ENCODE measurements at places on chromosomes 5 and 9.

DNA sequence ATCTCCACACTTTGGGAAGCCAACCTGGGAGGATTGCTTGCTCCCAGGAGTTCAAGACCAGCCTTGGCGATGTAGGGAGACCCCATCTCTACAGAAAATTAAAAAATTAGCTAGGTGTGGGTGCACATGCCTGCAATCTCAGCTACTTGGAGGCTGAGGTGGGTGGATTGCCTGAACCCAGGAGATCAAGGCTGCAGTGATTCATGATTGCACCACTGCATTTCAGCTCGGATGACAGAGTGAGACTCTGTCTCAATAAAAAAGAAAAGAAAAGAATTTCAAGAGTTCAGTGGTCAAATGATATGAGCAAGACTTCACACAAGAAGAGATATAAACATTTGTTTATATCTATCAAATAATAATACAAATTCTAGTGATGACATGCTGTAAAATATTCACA is 23.0 kb upstream of the MTAP start:
- no peak for DNase-seq

GRCh38 chr9:84969084-84969483 is 299.6 kb downstream of the NTRK2 start:
- DNase-seq, result no peak

DNA sequence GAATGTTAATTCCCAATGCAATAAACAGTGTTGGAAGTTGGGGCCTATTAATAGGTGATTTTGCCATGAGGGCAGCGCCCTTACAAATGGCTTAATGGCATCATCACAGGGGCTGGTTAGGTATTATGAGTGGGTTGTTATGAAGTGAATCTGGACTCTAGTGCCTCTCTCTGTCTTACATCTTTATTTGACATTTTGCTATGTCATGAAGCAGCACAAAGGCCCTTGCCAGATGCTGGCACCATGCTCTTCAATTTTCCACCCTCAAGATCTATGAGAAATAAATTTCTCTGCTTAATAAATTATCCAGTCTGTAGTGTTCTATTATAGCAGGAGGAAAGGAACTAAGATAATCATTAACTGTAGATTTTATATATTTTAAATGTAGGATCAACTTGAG is 1098.7 kb upstream of the NUDT12 start:
- DNase-seq, result no peak

DNA sequence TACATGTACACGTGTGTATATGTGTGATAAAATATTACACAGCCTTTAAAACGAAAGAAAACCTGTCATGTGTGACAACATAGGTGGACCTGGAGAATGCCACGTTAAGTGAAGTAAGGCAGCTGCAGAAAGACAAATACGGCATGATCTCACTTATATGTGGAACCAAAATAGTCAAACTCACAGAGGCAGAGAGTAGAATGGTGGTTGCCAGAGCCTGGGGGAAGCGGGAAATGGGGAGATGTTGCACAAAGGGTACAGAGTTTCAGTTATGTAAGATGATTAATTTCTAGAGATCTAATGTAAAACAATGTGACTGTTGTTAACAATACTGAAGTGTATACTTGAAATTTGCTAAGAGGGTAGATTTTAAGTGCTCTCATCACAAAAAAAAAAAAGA is 34.8 kb downstream of the ADAMTS12 start:
- DNase-seq, result no peak

DNA sequence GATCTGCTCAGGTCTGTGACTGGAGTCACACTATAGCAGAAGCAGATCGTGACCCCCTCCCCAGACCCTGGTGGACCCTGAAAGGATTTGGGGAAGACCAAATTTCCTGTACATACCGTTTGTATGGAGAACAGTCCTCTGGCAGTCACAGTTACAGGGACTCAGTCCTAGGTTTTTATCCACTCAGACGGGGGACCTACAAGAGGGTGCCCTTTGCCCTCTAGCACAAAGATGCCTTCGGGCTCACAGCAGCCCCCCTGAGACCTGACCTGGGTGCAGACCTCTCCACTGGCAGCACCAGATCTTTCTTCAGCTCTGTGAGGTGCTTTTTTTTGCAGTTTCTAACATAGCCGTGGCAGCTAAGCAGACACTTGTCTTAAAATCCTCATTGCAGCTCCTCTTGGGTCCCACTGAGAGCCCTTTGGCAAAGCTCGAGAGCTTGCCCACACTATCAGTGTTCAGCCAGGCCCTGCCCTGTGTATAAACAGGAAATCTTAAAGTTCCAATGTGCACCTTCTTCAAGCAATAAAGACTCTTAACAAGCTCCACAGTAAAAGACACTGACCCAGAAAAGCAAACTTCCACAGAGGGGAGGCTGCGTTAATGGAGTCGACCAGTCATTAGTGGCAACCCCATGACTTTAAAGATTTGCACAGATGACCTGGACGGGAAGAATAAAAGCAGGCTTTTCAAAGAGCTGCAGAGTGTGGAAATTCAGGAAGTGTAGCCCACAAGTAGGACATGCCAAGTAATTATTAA is 71.8 kb upstream of the LHFPL2 start:
- DNase-seq, result no peak

DNA sequence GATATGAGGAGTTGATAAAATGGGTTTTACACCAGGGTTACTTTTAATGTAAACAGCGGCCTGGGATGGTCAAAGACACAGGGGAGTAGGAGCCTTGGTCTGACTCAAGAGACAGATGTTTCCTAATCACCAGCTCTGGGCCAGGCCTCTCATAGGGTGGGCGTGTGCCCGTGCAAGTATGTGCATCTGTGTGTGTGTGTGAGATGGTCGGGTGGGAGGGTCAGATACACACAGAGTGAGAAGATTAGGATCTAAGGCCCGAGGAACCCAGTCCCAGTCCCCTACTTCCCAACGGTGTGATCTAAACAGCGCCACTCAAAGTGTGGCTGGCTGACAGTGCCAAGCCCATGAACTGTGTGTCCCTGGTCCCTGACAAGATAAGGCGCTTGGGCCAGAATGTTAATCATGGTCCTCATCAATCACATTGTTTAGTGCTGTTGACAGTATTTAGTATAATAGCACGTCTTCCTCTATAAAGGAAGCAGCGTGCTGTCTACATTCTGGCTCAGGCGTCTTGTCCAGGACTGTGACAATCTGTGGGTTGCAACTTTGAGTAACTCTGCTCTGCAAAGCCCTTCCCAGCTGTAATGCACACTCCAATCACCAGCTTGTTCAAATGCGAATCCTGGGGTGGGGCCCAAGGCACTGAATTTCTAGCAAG is 173.7 kb downstream of the DAB2IP start:
- DNase-seq, result no peak

DNA sequence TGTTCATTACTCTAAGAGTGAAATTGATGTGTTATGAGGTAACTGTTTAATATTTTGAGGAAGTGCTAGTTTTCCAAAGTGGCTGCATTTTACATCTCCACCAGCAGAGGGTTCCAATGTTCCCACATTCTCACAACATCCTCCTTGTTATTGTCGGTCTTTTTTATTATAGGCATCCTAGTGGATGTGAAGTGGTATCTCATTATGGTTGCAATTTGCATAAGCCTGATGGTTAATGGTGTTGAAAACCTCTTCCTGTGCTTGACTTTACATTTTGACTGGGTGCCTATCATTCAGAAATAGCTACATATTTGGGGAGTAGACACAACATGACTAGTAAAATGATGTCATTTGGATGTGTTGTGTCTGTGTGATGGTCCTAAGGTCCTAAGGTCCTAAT is 143.6 kb downstream of the MRPS30 start:
- DNase-seq, result no peak

- DNase-seq, result no peak
These were observed 56.0 kb downstream of the SLC1A3 start for GRCh38 chr5:36662291-36662851.

GRCh38 chr5:34699155-34700077 is 43.3 kb downstream of the RAI14 start:
- no peak for DNase-seq

DNA sequence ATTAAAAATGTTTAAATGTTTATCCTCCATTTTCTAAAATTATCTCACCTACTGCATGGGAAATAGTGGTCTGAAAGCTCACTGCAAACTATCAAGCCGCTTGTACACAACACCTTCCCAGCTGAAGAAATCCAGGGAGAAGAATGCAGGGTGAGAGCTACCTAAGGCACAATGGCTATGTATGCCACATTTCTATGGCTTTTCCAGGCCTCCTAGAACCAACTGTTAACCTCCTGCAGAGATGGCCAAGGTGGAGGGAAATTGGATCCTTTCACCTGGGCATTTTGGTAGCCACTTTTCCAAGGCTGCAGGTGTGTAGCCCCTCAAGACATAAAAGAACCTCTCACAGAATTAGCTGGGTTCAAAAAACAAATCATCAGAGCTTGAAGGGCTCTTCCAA is 286.4 kb downstream of the EBF1 start:
- no peak for DNase-seq

- DNase-seq, result no peak
These were observed 46.3 kb downstream of the PHAX start for GRCh38 chr5:126647071-126647470.

GRCh38 chr5:59521476-59521875 is 372.1 kb downstream of the PDE4D start:
- DNase-seq, result no peak

DNA sequence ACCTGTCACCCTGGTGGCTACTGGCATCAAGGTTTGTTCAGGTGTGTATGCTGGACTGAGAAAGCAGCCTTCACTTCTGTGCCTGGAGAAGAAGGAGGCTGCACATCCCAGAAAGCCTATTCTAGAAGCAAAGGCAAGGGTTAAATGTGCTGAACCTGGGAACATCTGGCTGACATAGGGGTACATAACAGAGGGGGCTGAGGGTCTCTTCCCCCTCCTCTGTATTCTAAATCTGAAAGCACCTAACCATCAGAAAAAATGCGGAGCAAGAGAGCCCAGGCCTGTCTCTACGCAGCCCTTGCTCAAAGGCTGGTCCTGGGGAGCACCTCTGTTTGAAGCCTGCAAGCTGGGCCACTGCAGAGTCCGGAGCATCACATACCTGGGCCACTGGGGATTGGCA is 53.2 kb upstream of the FSTL4 start:
- no peak for DNase-seq

- no peak for DNase-seq
These were observed 10.1 kb downstream of the TLR4 start for GRCh38 chr9:117714282-117714681.

DNA sequence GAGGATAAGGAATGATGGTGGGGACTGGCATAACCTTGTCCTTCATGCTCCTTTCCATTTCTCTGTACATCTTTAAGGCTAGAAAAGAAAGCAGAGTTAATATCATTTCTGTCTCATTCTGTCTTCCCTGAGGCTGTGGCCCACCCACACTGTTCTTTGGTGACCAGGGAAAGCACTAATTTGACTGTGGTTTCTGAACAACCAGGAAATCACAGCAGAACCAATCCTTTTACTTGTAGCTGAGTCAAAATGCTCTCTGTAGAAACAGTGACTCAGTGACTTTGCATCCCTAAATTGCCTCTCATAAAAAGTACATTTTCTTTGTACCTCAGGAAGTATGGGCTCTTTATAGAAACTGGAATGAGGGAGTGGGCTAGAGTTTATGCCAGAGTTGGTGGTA is 28.1 kb downstream of the IL33 start:
- DNase-seq, result no peak

DNA sequence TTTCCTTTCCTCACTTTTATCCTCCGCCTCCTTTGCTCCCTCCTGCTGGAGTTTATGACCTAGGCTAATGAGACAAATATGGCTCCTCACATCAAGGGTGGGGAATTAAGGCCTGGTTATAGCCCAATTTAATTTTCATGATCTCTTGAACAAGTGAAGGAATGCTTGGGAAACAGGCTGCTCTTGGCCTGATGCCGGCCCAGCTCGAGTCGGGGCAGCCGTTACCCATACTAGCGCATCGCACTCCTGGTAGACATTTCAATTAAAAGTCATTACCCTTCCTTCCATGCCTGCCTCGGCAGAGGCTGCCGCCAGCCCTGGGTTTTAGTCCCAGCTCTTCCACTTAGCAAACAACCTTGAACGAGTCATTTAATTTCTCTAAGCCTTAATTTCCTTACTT is 425.7 kb downstream of the TMEM38B start:
- DNase-seq, result no peak

DNA sequence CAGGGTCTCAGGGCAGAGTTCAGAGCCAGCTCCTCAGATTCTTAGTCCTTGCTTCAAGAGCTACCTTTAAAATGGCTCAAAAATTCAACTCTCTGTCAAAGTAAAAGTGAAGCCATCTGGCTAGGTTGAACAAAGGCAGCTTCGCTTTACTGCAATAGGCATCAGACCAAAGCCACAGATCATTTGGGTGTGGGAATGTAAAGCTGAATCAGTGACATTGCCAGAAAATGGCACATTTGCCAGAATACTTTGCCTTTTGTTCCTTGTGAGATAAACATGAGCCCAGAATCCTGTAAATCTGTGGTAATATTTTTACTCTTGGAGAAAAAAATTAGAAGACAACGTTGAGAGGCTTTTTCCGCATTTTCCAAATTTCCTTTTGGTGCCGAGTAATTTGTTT is 210.5 kb downstream of the PALM2AKAP2 start:
- no peak for DNase-seq

DNA sequence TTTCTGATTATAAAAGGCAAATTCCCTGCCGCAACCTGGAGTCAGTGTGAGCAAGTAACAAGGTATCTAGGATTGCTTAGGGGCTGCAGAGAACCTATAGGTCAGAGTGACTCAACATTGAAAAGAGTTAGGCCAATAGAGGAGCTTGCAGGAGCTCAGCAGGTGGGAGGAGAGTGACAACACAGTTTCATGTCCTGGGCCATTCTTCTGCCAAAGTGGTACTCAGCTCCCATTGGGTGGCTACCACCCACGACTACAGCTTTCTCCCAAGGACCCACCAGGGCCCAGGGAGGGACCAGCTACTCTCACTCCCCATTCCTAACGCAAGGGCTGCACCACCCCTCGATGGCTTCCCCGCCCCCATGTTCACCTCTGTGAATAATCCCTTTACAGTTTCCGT is 86.7 kb upstream of the SPATA31C2 start:
- DNase-seq, result no peak

DNA sequence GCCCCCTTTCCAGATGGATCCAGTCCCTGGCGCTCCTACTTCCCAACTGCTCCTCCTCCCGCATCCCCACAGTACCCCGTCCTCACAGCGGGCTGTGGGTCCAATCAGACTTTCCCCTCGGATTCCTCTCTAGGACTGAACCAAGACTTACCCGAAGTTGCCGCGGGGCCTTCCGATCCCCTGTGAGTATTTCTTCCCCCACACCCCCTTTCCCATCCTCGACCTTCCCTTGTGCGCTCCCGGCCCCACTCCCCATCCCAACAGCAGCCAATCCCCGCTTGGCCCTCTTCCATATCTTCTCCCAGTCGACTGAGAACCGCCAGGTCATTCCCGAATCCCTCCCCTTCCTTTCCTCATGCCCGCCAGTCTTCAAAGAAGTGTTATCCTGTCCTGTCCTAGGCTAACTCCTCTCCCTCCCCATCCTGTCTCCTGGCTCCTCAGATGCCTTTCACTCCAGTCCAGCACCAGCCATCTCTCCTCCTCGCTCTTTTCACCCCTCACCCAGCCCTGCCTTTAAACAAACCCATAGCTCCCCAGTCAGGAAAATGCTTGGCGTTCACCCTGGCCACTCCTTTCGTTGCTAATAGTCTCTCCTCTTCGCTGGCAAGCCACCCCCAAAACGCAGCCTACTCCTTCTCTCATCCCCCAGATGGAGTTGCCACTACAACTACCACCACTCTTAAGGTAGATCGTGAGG is 646 bp downstream of the SWI5 start:
- DNase-seq, result no peak

- DNase-seq, result no peak
These were observed 3.1 kb upstream of the DIRAS2 start for GRCh38 chr9:90645721-90646120.

Measured in T-helper 9 cell (primary cell).